Mucosa of gallbladder (tissue), 1 donor: ENCODE measurements at places on chromosomes 12 and 14. TPM values are rescaled to one million over a fixed set of nuclear protein-coding genes. Genes with fewer than 3 reads are reported as not detected.

- no peak for DNase-seq
These were observed 125.9 kb downstream of the PAPOLA start for GRCh38 chr14:96627811-96628775.

DNA sequence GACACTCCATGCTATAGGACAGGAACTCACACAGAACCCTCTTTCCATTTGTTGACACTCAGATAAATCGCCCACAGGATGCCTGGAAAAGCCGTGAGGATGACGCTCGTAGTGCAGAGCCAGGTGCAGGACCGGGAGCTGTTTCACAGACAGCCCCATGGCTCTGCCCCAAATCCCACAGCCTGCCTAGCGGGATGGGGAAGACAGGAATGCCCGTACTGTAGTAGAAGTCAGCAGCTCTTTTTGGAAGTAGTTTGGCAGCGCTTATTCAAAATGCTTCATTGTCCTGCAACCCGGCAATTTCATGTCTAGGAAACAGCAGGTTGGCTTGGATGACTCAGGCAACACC, 41.6 kb downstream of the JAG2 start:
- DNase-seq: no peak

DNA sequence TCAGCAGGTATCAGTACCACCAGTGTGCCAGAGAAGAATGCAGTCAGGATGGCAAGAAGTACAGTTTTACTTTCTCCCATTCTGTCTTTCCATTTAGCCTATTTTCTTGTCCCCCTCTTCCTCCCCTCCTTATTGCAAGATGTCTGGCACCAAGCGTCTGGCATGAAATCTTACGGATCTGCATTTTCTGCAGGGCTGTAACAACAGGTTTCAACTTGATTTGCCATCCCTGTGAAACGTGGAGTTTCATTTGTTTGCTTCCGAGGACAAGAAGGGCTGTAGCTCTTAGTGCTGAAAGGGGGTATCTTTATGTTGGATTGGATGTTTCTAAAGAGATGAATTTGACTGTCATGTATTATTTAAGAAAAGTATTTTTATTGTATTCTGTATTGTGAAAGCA, 1110.6 kb downstream of the BCL11B start:
- DNase-seq: no peak

- peak; percentile 54 for DNase-seq
These were observed 59.1 kb downstream of the ISCA2 start for GRCh38 chr14:74552623-74553022.

DNA sequence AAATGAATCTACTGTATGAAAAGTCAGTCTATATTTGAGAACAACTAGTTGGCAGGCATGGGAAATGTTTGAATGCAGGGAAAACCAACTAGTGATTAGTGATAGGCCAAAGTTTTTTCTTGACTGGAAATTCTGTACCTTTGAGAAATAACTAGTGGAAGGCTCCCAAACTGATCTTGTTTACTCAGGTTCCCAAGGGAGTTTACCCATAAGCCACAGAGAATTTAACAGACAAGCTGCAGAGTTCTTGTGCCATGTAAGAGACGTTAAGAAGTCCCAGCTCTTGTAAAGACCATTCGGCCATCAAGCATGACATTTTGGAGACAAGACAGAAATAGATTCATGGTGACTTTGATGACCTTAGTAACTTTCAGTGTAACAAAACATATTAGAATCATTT, 1882.8 kb upstream of the SEL1L start:
- DNase-seq: no peak

GRCh38 chr12:12088761-12089160, 18.0 kb downstream of the BCL2L14 start:
- no peak for DNase-seq

GRCh38 chr12:98727196-98727595, 82.1 kb downstream of the APAF1 start:
- no peak for DNase-seq

- DNase-seq: no peak
These were observed 207.0 kb downstream of the TMEM121 start for GRCh38 chr14:105733081-105734065.

DNA sequence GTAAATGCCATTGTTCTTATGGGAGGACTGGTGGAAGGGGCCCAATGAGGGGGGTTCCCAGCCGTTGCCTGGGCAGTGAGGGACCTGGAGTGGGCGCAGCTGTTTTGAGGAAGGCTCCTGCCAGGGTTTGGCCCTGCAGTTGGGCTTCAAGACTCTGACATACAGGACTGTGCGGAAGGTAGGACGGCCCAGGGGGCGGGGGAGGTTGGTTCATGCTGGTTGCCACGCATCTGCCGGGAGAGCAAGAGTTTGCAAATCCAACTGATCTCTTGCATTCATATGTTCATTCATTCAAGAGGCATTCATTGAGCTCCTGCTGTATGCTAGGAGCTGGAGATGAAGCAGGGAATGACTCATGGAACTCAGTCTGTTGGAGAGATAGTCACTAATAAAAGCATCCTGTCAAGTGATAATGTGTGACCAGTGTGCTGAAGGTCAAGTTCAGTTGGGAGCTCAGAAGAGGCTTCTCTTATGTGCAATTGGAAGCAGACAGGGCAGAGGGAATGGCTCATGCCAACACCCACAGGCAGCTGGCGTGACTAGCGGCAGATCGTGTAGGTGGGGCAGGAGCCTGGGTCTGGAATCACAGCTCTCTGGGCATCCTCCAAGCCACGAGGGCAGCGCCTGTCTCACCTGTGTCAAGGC, 7.8 kb downstream of the SH2B3 start:
- no peak for DNase-seq

- no peak for DNase-seq
These were observed 210.8 kb downstream of the DAD1 start for GRCh38 chr14:22378181-22378580.

DNA sequence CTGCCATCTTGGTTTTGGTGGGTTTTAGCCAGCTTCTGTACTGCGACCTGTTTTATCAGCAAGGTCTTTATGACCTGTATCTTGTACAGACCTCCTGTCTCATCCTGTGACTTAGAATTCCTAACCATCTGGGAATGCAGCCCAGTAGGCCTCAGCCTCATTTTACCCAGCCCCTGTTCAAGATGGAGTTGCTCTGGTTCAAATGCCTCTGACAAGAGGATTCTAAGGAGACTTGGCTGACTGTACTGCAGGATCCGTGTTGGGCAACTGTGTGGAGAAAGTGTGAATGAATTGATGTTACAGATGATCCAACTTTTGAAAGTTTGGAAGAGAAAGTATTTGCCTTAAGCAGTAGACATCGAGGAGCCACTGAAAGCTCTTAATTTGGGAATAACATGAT, 91.0 kb downstream of the TTLL5 start:
- DNase-seq: no peak

DNA sequence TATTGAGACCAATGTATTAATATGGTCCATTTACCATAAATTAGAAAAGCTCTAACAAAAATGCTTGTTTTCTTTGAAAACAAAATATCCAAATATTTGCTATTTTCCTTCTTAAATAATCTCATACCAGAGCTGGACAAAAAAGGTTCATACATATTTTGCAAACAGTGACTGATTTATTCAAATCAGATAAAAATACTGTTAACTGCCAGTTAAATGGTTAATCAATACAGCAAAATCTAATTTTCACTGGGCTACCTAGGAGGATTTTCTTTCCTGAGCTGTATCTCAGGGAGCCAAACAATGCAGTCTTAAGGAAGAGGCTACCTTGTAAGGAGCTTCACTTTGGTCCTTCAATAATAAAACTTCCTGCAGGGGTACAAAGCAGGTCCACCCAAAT, 2.0 kb downstream of the FERMT2 start:
- no peak for DNase-seq

- DNase-seq: no peak
These were observed 45.0 kb upstream of the CCDC91 start for GRCh38 chr12:28145216-28145615.

DNA sequence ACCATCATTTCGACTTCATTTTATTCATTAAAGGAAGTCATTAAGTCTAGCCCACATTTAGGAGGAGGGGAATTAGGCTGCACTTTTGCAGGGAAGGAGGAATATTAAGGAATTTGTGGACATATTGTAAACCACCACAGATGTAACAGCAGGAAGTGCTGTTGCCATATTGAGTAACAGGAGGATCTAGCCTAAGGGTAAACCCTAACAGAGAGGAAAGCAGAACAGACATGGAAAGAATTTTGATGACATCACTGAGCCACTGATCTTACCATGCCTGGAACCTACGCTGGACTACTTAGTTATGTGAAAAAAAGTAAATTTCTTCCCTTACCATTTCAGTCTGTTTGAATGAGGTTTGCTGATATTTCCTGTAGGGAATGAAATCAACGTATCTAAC, 100.7 kb upstream of the ATF7IP start:
- DNase-seq: no peak

DNA sequence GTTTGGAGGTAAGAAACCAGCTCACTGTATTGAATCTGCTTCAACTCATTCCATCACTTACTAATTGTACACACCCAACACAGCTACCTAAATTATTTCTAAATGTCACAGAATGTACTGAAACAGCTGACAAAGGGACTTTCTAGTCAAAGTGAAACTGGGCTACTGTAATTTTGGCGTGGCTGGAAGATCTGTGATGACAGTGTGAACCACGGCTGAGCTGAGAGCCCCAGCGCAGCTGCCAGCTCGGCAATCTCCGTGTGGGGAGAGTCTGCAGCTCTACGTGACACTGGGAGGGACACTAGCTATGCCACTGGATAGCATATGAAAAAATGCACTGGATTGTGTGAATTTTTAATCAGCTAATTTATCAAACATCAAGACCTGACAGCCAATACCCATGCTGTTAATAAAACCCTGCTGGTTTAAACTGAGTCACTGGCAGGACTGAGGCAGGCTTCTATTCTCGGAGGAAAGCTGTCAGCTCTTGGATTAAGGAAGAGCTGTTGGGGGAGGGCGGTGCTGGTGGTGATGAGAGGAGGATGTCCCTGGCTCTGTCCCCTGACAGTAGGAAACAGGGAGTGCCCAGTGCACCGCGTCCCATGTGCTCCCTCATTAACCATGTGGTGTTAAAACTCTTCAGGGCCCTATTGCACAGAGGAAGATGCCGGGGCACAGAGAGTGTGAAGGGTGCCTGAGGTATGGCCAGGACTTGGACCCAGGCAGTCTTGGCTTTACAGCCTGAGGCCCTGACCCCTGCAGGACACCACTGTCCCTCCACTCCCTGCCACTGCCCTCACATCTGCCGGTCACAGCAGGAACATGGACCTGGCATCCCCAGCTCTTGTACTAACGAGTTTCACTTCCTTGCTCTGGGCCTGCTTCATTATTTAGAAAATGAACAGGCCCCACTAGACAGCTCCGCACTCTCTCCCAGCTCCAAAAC, 13.3 kb downstream of the SLC15A4 start:
- no peak for DNase-seq

DNA sequence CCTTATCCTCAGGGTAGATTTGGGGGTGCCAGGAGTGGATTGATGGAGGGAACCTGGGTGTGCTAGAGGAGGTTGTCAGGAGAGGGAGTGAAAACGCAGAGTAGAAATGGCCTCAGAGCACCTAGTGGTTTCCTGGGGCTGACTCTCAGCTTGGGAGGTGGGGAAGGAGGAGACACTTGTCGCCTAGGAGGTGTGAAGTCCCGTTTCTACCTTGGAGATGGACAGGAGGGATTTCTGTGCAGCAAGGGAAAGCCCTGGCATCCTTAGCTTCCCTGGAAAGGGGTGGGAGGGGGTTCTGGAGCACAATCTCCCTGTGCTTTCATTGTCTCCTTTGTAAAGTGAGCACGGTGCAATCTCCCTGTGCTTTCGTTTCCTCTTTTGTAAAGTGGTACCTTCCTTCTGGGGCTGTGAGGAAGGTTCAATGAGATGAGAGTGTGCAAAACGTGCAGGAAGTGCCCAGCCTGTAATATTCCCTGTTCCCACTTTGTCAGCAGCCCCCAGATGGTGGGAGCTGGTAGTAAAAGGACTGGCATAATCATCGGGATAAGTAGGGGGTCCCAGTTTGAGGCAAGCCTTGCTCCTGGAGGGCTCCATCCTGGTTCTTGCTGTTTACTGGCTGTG, 1.6 kb downstream of the OAS3 start:
- DNase-seq: no peak

DNA sequence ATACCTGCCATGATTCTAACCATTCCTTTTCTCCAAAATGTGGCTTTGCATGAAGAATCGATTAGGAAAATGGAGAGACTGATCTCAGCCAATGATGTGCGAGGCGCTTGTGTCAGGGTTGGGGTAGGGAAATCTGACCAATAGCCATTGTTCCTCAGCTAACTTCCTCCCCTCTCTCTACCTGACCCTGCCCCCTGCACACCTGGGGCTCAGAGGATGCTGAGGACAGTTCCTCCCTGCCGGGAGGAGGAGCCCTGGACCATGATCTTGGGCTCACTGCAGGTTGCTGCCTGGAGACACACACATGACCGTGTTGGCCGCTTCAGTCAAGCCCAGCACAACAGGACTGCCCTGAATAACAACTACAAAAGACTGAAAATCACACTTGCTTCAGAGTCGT, 119.8 kb upstream of the SFSWAP start:
- no peak for DNase-seq

GRCh38 chr14:103286968-103287850, 46.8 kb upstream of the EIF5 start:
- DNase-seq: no peak

DNA sequence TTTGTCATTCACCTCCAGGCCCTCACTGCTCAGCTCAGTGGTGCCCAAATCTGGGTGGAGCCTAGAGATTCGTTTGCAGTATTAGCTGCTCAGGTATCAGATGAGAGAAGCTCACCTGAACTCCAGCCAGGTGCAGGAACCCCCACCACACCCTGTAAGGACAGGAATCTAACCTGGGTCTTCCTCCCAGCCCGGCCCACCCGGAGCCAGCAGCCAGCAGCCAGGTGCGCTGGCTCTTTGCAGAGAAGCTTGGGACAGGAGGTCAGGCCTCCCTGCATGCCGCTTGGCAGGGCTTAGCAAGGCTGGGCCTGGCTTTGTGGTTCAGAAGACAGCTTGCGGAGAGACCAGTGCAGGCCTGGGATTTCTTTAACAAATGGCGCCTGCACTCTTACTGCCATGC, 125.6 kb upstream of the MYL2 start:
- DNase-seq: no peak

DNA sequence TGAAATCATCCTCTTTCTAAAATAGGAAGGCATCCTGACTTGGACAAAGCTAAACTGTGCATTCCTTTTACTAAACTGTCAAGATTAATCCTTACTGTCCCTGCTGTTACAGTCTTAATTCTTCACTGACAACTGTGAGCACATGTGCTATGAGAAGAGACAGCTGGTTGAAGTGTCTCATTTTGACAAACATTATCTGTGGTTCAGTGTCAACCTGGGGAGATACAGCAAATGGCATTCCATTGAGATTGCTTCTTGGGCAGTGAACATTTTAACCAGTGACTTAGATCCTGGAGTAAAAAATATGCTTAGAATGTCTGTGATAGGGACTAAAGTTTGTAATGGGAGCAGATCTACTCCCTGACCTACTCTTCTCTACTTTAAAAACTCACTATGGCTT, 552.6 kb upstream of the ATP2B1 start:
- no peak for DNase-seq

GRCh38 chr12:74370608-74371216, 166.9 kb upstream of the ATXN7L3B start:
- no peak for DNase-seq

GRCh38 chr14:24368562-24369252, 723 bp downstream of the NFATC4 start:
- DNase-seq: peak; percentile 47

- DNase-seq: no peak
These were observed 4.7 kb downstream of the TDRD9 start for GRCh38 chr14:103932791-103933490.

PRB2 gene
- total RNA-seq: not detected

PTPRR gene
- 7.7 TPM for total RNA-seq

KRT75 gene
- not detected for total RNA-seq

TSPAN8 gene
- 345 TPM for total RNA-seq

FGF6 gene
- not detected for total RNA-seq

KRT74 gene
- not detected for total RNA-seq

MSRB3 gene
- 95.3 TPM for total RNA-seq

HOXC12 gene
- total RNA-seq: not detected

DPF3 gene
- 4.5 TPM for total RNA-seq
